ENCODE measurements at places on chromosomes 6 and 20.

- DNase-seq = no peak
Measured at GRCh38 chr6:45272626-45273025, 55.5 kb upstream of the RUNX2 start.

- no peak for DNase-seq
Measured at GRCh38 chr6:48036316-48036715, 74.7 kb downstream of the PTCHD4 start.

DNA sequence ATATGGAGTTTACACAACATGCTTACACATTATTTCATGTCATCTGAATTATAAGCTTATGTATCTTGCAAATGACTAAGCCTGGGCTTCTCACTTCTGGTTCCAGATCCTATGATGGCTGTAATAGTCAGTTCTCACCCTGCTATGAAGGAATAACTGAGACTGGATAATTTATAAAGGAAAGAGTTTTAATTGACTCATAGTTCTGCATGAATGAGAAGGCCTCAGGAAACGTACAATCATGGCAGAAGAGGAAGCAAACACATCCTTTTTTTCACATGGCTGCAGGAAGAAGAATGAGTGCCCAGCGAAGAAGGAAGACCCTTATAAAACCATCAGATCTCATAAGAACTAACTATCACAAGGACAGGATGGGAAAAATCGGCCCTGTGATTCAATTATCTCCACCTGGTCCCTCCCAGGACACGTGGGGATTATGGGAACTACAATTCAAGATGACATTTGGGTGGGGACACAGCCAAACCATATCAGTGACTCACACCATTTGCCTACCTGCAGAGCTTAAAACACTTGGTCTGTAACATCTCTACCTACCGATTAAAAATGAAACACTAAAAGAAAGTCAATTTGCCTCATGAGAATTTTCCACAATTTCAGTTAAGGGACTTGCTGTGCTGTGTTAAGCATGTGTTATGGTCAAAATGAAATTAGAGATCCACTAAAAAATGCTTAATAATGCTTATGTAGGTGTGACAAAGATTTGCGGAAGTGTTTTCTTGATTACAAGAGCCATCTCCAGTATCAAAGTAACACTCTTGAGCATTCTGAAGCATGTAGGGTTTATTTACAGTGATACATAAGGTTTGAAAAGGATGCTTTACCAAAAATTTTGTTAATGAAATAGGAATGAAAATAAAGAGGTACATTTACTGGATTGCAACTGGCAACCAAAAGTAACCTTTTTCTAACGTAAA is 2.2 kb upstream of the RWDD1 start:
- no peak for DNase-seq

DNA sequence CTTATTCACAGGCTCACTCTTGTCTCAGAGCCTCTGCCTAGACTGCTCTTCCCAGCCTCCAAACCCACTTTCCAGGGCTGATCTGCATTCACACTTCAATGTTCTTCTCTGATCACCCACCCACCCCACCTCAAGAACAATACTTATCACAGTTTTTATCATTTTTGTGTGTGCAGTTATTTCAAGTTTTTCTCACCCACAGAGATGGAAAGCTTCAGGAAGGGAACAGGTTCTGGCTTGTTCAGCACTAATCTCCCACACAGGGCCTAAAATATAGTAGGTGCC is 160.9 kb downstream of the MRPL14 start:
- no peak for DNase-seq

- no peak for DNase-seq
Measured at GRCh38 chr6:170286934-170287265, 4.0 kb downstream of the DLL1 start.
